ENCODE measurements at places on chromosomes 1 and 21.

DNA sequence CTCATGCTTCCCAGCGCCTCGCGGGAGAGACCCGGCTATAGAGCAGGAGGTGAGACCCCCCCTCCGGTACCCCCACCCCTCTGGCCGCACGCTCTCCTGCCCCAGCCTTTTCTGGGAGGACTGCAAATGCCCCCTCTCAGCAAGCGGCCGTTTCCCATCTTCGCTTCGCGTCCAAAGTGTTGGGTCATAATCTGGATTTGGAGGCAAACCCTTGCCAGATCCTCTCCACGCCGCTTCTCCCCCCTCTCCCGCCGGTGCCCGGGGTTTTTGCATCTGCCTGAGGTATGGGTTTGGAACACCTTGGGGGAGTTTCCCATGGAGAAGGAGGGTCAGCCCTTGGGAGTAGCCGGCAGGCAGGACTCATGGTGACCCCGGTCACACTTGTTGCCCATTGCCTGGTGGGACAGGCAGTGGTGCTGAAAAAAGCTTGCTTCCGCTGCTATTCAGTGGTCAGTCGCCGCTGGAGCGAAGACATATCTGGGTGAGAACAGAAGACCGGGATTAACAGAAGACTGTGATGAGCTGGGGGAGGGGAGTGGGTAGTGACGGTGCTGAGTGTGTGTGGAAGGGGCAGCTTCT lies 935 bp downstream of the KCNK2 start:
- DNase-seq: no peak

DNA sequence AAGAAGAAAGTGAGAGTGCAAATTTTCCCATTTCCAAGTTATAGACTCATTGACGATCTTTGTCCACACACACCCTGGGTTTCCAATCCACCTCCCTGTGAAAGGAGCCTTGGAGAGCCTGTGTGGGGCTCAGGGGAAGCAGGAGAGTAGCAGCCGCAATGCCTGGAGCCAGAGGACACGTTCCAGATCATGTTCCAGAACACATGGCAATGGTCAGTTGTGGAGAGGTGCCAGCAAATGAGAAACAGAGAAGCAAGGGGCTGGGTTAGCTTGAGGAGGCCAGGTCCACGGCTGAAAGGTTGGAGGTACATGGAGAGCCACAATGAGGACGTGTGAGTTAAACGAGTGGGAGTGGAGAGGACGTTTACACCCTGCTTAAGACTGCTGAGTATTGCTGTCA lies 33.0 kb upstream of the SIPA1L2 start:
- no peak for DNase-seq

- no peak for DNase-seq
Measured at GRCh38 chr1:15172405-15173259, 19.1 kb downstream of the TMEM51 start.

- no peak for DNase-seq
Measured at GRCh38 chr1:179124873-179125272, 43.0 kb downstream of the TOR3A start.

DNA sequence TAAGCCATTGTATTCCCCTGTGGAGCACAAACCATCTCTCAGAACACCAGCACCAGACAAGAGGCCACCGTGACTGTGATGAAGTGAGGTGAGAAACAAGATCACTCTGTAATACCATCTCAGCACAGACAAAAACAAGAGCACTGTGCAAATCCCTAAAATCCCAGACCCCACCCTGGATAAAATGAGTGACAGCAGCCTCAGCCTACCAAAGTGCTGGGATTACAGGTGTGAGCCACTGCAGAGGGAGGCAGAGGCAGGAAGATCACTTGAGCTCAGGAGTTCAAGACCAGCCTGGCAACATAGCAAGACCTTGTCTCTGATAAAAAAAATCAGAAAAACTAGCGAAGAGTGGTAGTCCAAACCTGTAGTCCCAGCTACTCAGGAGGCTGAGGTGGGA lies 23.4 kb downstream of the SLC30A10 start:
- DNase-seq: no peak

- DNase-seq: no peak
Measured at GRCh38 chr1:17098446-17099317, 20.6 kb downstream of the PADI2 start.

DNA sequence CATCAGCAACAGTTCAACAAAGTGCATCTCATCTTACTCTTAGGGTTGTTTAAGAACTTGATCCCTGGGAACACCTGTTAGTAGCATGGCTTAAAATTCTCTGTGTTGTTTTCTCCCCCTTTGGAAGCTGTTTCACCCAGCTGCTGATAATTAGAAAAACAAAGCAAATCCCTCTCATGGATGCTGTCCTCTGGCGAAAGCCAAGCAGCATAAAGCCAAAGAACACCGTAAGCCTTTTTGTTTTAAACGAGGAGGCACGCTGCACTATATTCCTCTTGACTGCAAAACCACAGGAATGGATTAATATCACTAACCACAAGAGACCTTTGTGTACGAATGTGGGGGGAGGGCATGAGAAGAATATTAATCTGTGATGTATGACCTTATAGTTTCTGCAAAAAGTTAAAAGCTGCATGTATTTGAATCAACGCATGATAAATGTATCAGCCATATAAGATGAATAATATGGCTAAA lies 923.2 kb downstream of the LTN1 start:
- no peak for DNase-seq

GRCh38 chr1:152185544-152186391 lies 26.7 kb upstream of the RPTN start:
- peak; percentile 64 for DNase-seq

- DNase-seq: no peak
Measured at GRCh38 chr1:235090406-235091069, 38.1 kb downstream of the TOMM20 start.

- DNase-seq: no peak
Measured at GRCh38 chr21:38377165-38378088, 120.6 kb downstream of the KCNJ15 start.

DNA sequence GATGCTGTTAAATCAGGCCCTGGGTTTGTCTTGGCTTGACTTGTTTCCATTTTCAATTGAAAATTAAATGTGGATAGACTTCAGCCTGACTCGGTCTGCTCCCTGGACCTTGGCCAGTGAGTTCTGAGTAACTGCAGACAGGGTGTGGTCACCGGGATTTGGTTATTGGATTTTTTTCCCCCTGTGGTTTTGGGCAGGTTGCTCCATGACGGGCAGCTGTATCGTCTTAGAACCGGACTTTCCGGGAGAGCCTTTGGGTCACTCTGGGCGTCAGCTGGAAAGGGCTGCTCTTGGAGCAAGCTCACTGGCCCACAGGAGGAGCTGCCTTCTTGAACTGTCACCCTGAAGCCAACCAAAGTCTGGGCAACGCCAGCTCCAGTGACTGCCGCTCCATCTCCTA lies 75.0 kb downstream of the CLIC6 start:
- no peak for DNase-seq

- no peak for DNase-seq
Measured at GRCh38 chr1:46333300-46334029, 7.1 kb upstream of the NSUN4 start.

DNA sequence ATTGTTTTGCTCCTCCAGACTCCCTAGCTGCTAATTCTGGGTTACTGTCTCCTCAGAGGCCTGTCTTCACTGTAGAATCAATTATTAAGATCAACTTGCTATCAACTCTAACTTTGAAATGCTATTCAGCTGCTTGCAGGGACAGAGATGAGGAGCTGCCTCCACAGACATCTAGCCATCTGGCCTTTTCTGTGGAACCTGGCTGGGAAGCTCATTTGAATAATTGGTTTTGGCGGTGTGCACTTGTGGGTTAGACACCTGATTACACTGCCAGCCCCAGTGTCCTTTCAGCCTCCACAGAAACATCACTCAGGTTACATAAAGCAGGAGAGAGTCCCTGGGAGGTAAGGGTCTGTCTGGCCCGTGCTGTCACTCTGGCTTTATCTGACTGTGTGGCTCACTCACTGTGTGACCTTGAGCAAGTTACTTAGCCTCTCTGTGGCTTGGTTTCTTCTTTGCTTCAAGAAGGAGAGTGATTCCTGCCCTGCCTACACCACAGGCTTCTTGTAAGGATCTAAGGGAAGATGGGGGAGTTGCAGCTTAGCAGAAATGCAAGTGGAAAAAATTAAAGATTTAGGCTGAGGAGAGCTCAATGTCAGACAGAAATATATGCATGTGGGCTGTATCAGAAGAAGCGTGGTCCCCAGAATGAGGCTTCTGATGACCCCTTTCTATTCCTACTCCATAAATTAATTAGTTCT lies 131.6 kb downstream of the BEND5 start:
- no peak for DNase-seq

DNA sequence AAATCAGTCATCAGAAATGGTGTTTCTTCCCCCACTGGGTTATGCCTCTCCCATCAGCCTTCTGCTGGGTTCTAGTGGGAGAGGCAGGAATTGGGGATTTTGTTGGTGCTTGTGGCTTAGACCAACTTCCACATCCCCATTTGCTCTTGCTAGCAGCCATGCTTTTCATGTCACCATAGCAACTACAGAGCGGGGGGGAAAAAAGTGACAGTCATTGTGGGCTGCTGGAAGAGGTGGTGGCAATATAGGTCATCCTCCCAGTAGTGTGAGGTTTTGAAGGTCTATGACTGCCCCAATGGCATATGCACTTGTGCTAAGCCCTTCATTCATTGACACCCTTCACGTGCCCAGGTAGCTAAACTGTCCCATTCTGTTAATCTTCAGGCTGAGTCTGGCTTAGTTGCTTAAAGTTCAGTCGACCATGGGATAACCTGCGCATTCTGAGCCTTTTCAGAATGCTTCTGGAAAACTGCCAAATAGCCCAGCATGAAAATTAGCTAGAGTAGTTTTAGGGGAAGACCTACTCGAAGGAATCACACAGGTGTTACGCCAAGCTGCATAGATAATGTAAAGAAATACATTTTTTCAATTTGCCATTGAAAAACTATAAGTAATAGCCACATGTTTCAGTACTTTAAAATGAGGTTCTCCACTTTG lies 53.7 kb upstream of the ZNF326 start:
- DNase-seq: no peak

DNA sequence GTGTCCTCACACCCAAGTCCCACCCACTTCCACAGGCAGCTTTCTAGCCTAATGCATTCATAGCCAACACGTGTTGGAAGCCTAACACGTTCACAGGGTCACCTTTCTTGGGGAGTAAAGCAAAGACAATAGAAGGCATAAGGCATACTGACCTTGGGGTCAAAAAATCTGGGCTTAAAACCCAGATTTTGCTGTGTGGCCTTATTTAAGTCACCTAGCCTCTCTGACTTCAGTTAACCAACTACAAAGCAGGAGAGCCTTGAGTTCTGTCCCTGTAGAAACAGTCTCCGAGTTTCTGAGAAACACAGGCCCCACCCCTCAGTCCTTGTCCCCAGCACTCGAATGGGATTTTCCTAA lies 1.4 kb downstream of the TNNT2 start:
- no peak for DNase-seq

- no peak for DNase-seq
Measured at GRCh38 chr1:15324869-15325335, 77.9 kb downstream of the FHAD1 start.

DNA sequence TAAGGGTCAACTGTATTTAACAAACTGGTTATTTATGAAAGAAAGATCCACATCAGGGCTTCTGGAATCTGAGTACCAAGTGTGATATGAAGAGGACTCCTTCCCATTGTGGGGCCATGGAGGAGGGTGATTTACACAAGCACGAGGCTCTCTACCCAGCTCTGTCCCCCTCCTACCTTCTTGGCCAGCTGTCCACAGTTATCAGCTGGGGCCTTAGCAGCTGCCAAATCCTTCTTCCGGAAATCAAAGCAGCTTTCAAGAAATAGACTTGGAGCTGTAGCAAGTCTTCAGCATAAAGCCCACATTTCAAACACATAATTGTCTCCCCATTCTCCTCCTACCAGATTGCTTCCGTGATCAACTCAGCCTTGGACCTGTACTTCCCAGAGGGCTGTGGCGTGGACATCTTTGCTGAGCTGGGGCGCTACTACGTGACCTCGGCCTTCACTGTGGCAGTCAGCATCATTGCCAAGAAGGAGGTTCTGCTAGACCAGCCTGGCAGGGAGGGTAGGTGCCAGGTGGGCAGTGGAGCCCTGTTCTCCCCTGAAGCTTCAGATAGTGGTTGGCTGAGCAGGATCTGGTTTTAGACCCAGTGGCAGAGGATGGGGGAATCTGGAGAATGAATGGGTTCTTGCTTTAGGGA lies 15.5 kb downstream of the AZIN2 start:
- DNase-seq: no peak

- no peak for DNase-seq
Measured at GRCh38 chr1:58650141-58650540, 49.7 kb downstream of the MYSM1 start.

GRCh38 chr1:244272471-244273261 lies 179.0 kb downstream of the ADSS2 start:
- no peak for DNase-seq

DNA sequence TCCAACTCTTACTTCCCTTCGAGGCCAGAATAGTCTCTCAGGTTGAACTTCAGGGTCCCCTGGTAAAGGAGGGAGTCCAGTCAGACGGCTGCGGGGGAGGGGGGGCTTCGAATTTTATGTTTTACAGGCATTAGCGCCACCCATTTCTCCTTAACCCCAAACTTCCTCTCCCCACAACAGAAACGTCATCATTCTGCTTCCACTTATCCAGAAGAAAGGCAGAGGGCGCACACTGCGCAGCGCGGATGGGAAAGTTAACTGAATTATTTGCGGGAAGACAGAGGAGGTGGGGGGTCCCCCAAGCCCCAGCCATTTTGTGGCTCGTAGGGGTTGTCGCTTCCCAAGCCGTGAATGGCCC lies 529 bp upstream of the PRMT2 start:
- no peak for DNase-seq

GRCh38 chr1:42929434-42930177 lies 29.1 kb downstream of the SLC2A1 start:
- DNase-seq: no peak

GRCh38 chr1:119888476-119888875 lies 7.8 kb downstream of the ADAM30 start:
- no peak for DNase-seq
